ENCODE measurements at places on chromosomes 2 and 18. TPM values are rescaled to one million over a fixed set of nuclear protein-coding genes. Genes with fewer than 3 reads are reported as not detected.

The ZDBF2 gene
- 6.2 TPM for total RNA-seq

The FAM228B gene
- 8.7 TPM for total RNA-seq

The CLHC1 gene
- 3.1 TPM for total RNA-seq

The CHST9 gene
- total RNA-seq: 0.33 TPM

The AGPS gene
- 71.2 TPM for total RNA-seq

The STARD6 gene
- not detected for total RNA-seq

The SERPINB4 gene
- total RNA-seq: not detected

The CHRNG gene
- not detected for total RNA-seq

The CD207 gene
- total RNA-seq: not detected

The MYO1B gene
- total RNA-seq: 149 TPM

The GULP1 gene
- total RNA-seq: 51.0 TPM

The ANKRD62 gene
- total RNA-seq: not detected

The STK17B gene
- 13.8 TPM for total RNA-seq

The NYAP2 gene
- total RNA-seq: not detected

The UNC80 gene
- total RNA-seq: 0.34 TPM

The LCT gene
- total RNA-seq: under 0.01 TPM

The ZNF521 gene
- total RNA-seq: 30.5 TPM

The EDAR gene
- not detected for total RNA-seq

The EN1 gene
- under 0.01 TPM for total RNA-seq

The PRKAG3 gene
- not detected for total RNA-seq

The FTCDNL1 gene
- total RNA-seq: 4.5 TPM

The BZW1 gene
- total RNA-seq: 395 TPM

The UPP2 gene
- not detected for total RNA-seq

The GAREM2 gene
- 1.4 TPM for total RNA-seq

The OTOS gene
- total RNA-seq: not detected

The EML6 gene
- under 0.01 TPM for total RNA-seq

The KHK gene
- 3.7 TPM for total RNA-seq

The CHRND gene
- total RNA-seq: not detected
